Stimulated activated CD4-positive, alpha-beta T cell treated with anti-CD3 and anti-CD28 coated beads, Interleukin-4, amount 100 ng/mL, for 24 hours (primary cell): ENCODE measurements at places on chromosomes 12 and 14.

DNA sequence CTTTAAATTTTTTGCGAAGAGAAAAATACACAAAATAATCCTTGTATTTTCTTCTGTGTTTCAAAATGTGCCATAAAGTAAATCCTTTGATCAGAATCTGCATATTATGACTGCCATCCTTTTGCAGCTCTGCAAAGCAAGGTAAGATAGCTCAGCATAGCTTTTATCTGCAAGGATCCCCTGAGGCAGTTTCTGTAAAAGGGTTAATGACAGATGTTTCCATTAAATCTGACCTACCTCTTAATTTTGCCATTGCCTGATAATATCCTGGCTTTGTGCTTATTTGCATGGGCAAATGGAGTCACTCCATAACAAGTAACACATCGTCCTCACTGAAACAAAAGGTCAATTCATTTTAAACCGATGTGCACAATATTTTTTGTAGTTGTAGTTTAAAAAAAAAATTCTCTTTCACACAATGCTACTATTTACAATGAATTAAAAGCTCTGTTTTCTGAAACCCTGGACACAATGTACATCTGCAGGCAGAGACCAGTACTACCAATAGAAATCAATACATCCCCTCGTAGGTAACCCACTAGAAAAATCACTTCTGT, 108.5 kb upstream of the SOX5 start:
- no peak for DNase-seq

- DNase-seq: no peak
These were observed 13.1 kb downstream of the KRT85 start for GRCh38 chr12:52354200-52354599.

DNA sequence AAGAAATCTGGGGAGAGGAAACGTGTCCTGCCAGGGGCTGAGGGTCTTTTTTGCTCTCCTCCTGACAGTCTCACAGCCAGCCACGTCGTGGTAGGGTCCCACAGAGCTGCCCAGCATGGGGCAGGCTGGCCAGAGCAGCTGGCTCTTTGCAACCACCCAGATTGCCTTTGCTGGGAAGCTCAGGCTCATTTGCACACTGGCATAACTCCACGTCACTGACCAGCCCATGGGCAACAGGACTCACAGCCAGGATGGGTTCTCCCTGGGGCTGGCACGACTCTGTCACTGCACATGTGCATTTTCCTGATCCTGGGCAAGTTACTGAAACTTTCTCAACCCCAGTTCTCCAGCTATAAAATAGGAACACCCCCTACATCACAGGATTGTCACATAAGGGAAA, 242.2 kb downstream of the DPF3 start:
- DNase-seq: no peak

DNA sequence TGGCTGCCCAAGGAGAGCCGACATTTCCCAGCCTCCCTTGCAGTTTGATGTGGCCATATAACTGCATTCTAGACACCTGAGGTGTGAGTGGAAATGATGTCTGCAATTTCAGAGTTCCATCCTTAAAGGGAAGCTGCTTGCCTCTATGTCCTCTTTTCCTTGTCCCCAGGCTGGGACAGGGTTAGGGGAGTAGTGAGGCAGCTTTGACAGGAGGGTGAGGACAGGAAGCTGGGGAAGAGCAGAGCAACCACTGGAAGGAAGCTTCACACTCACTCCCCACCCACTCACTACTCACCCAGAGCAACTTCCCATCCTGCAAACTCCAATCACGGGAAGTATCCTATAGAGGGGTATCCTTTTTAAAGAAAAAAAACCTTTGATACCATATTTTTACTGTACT, 28.9 kb upstream of the LTA4H start:
- DNase-seq: no peak

GRCh38 chr14:70995671-70996070, 88.4 kb downstream of the PCNX1 start:
- no peak for DNase-seq
